Cerebellar nuclear complex (tissue), 1 donor: ENCODE measurements at places on chromosomes 3 and 15.

GRCh38 chr3:166013073-166013679 lies 176.0 kb upstream of the BCHE start:
- DNase-seq = no peak

DNA sequence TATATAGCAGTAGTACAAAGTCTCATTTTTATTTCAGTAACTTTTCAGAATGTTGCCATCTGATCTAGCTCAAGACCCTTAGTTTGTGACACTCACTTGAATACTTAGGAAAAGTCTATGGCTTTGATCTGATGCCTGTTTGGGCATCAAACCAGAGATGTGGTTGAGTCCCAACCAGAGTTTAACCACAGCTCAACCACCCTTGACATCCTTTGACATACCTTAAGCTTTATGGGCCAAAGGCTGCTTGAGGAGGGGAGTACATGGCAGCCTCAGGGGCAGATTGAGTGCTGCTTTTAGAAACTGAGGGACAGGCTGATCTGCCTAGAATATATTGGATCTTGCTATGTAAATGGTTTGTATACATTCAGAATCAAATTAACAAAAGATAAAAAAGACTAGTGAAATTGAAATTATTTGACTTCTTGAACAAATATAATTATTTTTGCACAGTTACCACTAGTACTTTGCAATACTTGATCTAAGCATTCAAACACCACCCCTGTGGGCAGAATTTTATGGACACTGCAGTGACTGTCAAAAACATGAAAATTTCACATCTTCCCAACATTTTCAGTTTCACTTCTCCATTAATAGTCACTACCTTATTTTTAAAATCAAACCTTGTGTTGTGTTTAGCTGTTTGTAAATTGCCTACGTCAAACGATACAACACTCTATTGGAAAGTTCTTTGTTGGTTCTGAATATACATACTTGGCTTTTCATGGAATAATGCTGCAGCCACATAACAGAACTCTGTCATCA lies 199.8 kb downstream of the UBE2E2 start:
- DNase-seq = no peak

DNA sequence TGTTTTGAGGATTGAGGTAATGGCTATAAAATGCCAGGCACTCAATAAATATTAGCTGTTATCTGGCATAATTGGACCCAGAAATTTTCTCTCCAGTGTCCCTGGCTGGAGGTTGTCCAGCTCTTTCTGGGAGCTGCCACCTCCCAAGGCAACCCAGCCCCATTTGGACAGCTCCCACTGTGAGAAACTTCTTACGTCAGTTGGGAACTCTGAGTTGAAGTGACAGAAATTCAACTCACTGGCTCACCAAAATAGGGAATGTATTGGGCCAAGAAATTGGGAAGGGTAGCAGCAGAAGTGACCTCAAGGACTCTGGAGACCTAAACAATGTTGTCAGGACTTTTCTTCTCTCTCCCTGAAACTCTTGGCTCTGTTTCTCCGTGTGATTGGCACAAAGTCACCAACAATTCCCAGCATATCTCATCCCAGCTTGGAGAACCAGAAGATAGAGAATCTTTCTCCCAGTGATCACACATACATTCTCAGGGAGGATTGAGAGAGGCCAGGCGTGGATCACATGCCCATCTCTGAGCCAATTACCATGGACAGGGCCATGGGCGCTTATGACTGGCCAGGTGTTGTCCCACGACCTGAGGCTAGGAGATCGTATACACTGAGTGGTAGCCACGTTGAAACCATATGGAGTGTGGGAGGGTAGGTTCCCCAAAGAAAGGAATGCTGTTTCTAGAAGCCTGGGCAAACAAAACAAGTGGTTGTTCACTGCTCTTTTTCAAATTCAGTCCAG lies 22.5 kb upstream of the HCN4 start:
- DNase-seq = no peak

- DNase-seq = no peak
Observed at GRCh38 chr3:178949896-178950295, 121.7 kb downstream of the ZMAT3 start.
